NCI-H774 (cell line): ENCODE measurements at places on chromosomes 3 and 15.

GRCh38 chr15:76038512-76038911, 21.3 kb upstream of the TMEM266 start:
- no peak for DNase-seq

DNA sequence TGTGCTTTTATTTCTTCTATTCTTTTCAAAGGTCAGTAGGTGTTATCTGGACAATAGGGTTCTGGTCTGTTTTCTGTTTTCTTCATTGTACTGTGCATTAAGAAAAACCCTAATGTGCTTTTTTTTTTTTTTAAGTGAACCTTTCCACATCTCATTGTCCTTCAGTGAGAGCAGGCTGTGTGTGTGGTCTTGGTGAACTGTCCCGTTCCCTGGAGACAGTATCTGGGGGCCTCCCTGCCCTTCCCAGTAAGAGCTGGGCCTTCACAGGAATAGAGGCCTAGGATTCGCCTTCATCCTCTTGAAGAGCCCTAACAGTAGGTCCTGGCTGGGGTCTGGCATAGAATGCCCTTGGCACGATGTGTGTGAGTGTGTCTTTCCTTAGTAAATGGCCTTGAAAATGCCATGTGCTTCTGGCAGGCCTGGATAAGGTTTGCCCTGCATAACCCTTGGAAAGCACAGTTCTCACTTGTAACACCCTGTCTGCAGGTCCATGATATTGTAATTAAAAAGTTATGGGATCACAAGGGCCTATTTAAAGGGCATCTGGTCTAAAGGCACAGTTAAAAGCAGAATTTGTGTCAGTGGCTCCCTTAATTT, 81.2 kb downstream of the IGF1R start:
- no peak for DNase-seq

DNA sequence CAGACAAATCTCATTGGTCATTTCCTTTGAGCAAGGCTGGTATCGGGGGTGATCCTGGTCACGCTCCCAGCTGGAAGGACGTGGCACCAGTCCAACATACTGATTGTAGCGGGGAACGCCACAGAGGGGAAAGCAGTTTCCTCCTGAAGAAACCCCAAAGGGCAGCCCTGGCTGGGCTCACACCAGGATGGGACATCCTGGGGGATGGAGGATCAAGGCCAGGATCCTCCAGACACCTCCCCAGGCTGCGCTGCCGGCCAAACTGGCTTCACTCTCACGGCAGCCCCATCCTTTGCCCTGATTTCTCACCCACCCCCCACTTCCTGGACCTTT, 36.6 kb downstream of the MUC20 start:
- no peak for DNase-seq

DNA sequence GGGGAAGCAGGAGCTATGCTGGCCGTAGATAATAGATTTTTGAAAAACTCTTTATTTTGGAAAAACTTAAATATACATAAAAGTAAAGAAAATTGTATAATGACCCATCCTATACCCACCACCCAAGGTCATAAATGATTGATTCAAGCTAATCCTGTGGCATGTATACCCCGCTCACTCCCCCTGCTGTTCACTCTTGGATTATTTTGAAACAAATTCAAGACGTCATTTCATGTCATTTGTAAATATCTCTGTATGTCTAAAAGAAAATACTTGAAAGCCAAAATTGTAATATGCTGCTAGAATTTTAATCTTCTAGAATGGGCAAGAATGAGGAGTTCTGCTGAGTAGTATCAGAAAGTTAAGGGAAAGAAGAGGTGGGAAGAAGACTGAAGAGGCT, 241.7 kb downstream of the FEZF2 start:
- no peak for DNase-seq

DNA sequence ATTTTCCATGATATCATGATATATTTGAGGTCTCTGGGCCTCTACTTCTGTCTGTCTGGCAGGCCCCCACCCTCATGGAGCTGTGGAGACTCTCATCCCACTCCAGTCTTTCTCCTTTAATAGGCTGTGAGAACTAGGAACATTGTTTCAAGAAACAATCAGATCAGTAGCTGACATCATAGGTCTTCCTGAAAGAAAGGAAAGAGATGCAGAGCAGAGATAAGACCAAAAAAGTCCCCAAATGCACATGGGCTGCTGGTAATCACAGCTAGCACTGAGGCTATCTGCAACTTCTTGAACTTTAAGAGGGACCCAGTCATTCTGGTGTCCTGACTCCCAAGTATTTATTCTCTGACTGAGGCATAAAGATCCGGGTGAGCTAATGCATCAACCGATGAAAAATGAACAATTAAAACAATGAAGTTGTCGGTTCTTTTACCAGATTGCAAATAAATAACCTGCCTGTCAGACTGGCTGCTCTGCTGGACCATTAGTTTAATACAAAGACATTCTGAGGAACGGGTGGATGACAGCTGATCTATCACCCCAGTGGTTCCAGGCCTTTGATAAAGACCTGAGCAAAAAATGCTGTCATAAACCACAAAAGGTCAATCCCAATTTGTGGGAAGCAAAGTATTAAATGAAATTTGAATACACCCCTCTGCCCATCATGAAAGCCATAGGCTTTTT, 780.8 kb upstream of the GOLIM4 start:
- DNase-seq = no peak
